ENCODE measurements at places on chromosomes 5 and 9. TPM values are rescaled to one million over a fixed set of nuclear protein-coding genes. Genes with fewer than 3 reads are reported as not detected.

The PCDHGB1 gene
- 11.5 TPM for total RNA-seq

DNA sequence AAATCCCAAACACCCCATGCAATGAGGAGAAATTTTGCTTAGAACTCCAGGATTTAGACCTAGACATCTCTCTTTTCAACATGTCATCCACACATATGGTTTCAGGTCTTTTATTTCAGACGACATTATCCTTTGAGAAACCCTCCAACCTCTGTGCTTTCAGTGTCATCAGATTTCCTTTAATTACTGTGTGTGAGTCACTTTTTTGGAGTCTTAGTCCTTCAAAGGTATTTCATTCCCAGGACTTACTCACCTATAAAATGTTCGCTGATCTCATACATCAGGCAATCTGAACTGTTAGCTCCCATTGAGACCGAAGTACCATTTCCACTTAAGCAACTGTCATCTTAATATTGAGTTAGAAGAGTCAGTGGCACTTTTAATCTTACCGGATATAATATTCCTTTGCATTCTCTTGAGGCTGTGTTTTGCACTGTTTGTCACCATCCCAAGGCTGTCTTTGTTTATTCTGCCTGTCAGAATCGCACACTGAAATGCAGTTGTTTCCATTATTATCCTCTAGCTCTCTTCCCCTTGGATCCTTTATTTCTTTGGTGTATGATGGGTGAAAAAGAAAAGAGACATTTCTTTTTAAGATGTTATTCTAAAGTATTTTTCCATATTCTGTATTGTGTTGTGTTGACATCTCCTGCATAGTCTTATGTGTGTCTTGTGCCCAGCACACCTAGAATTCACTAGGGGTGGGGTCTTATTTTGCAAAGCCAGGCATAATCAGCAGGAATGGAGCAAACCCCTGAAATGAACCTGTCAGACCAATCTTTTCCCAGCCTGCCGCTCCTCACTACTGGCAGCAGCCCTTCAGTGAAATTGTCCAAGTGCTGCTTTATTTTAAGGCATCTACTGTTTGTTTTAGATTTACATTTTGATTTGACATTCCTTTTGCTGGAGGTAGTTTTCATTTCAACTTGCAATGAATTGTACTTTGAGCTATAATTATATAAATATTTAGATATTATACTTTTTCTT lies 155.4 kb downstream of the PAM start:
- no peaks in the 10 kb centered on the region for H3K36me3 ChIP-seq
- peaks cover 21% of the 10 kb centered on the region for H3K4me1 ChIP-seq
- no peak overlapping the region for H3K4me3 ChIP-seq
- no peak for DNase-seq

The NRG2 gene
- total RNA-seq: 4.0 TPM

GRCh38 chr5:67793418-67793817 lies 422.1 kb upstream of the PIK3R1 start:
- no peaks in the 10 kb centered on the region for H3K27me3 ChIP-seq
- H3K4me3 ChIP-seq: no peak overlapping the region
- DNase-seq: no peak
- H3K36me3 ChIP-seq: no peaks in the 10 kb centered on the region
- H3K27ac ChIP-seq: peak overlapping the region; percentile 31

The DNAJB5 gene
- 89.3 TPM for total RNA-seq

The PCDHGA6 gene
- total RNA-seq: 6.2 TPM

The ZDHHC21 gene
- total RNA-seq: 8.4 TPM

The TERT gene
- total RNA-seq: not detected

GRCh38 chr9:81508476-81508875 lies 180.9 kb downstream of the TLE1 start:
- H3K4me3 ChIP-seq: no peak overlapping the region
- no peaks in the 10 kb centered on the region for H3K4me1 ChIP-seq
- DNase-seq: no peak
- H3K36me3 ChIP-seq: no peaks in the 10 kb centered on the region
- H3K27ac ChIP-seq: no peak overlapping the region
- H3K27me3 ChIP-seq: no peaks in the 10 kb centered on the region

The C9orf72 gene
- 21.3 TPM for total RNA-seq

The GABRB2 gene
- total RNA-seq: 0.22 TPM

The GGTA1 gene
- total RNA-seq: 9.6 TPM

DNA sequence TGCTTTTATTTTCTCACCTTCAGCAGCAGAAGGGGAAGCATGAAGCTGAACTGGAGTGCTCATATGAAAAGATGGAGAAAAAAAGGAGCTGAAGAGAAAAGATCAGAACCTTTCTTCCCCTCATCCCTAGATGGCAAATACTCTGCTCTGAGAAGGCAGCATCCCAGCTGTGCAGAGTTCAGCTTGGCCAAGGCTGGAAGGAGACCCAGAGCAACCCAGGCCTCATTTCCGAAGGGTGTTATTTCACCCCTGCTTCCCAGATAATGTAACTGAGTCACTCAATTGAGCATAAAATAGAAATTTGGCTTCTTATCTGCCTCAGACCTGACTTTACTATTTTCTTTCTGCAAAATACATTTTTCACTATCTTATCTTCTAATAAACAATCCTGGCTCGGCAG lies 489.9 kb upstream of the BRINP1 start:
- no peak for DNase-seq
- no peaks in the 10 kb centered on the region for H3K4me1 ChIP-seq
- no peak overlapping the region for H3K4me3 ChIP-seq
- peaks cover 4% of the 10 kb centered on the region for H3K27me3 ChIP-seq

The HMCN2 gene
- total RNA-seq: 2.8 TPM

The C9orf50 gene
- total RNA-seq: not detected

DNA sequence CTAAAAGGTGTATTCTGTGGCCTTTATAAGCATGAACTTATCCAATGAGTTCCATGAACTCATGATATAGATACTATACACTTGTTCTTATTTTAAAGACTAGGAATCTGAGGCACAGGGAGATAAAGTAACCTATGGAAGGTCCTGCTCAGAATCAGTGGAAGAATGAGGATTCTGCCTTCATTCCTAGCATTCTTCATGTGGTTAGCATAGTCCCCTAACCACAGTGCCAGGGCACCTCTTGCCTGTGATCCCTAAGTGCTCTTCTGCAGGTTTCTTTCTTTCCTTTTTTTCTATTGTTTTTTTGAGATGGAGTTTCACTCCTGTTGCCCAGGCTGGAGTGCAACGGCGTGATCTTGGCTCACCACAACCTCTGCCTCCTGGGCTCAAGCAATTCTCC lies 174.1 kb downstream of the C9orf152 start:
- DNase-seq: no peak
- no peaks in the 10 kb centered on the region for H3K27me3 ChIP-seq
- H3K4me3 ChIP-seq: no peak overlapping the region
- H3K36me3 ChIP-seq: no peaks in the 10 kb centered on the region

GRCh38 chr5:106171132-106171531 lies 1499.6 kb downstream of the EFNA5 start:
- no peaks in the 10 kb centered on the region for H3K36me3 ChIP-seq
- H3K4me1 ChIP-seq: no peaks in the 10 kb centered on the region
- H3K4me3 ChIP-seq: no peak overlapping the region
- no peak for DNase-seq
- no peak overlapping the region for H3K27ac ChIP-seq
- no peaks in the 10 kb centered on the region for H3K27me3 ChIP-seq

- no peak for DNase-seq
- no peak overlapping the region for H3K27ac ChIP-seq
Observed at GRCh38 chr5:101663543-101663942, 632.5 kb downstream of the SLCO4C1 start.

The FOXD4L4 gene
- not detected for total RNA-seq

DNA sequence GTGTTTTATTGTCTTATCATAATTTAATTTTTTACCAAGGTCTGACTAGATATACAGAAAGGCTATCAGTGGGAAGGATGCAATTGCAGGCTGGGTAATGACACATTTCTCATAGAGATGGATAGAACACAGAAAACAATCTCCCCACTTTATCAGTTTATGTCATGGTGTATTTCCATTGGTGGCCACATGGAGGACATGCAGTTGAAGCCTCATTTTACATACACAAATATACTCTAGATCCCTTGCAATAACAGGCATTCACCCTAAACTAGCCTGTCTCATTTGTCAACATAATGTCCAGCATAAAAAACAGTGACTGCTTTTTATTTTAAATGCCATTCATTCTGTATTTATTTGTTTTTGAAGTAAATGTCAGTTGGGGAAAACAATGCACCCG lies 526.3 kb downstream of the GABRG2 start:
- no peaks in the 10 kb centered on the region for H3K27me3 ChIP-seq
- H3K36me3 ChIP-seq: no peaks in the 10 kb centered on the region
- H3K4me1 ChIP-seq: no peaks in the 10 kb centered on the region
- H3K27ac ChIP-seq: no peak overlapping the region

DNA sequence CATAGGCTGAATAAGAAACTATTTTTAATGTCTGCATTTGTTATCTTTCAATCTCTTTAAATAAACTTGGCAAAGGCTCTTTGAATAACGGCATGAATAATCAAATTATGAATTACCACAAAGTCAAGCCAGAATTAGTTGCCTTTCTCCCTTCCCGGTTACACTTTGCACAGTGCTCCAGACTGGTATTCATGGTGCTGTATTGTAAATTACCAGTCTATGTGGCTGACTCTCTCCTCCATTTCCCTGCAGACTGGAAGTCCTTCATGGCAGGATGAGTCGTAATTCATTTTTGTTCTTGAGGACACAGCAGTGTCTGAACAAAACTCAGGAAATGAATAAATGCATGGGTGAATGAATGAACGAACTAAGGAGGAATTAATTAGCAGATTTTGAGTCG lies 142.9 kb downstream of the GNA14 start:
- H3K27me3 ChIP-seq: no peaks in the 10 kb centered on the region
- H3K4me3 ChIP-seq: no peak overlapping the region
- H3K4me1 ChIP-seq: peaks cover 7% of the 10 kb centered on the region
- no peaks in the 10 kb centered on the region for H3K36me3 ChIP-seq
- no peak overlapping the region for H3K27ac ChIP-seq
- no peak for DNase-seq

DNA sequence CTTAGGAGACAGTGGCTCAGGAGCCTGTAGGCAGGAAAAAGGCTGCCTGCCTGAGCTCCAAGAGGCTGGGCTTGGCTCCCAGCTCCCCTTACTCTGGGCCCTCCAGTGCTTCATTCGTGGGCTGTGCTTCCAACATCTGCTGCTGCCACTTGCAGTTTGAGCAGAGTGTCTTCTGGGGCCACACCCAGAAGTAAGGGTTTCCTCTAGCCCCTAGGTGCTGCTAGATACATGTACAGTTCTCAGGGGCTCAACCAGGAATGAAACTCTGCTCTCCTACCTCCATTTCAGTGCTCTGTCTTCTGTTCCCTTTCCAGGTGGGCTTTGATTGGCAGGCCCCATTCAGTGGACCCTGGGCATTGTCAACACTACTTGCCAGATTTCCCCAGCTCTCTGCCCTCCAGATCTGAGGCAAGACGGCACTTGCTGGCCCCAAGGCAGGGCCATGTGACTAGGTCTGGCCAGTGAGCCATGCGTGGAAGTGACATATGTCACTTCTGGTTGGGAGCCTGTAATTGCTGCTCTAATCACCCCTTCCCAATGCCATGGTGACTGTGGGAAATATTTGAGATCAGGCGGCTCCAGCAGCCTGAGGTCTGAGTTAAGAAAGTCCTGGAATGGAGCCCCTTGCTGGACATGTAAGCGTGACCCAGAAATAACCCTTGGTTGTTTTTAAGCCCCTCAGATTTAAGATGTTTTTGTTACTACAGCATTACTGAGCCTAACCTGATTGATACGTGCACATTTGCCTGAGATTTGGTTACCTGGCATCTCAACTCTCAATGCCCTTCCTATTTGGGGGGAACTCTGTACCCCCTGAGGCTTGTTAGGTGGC lies 9.4 kb upstream of the BOD1 start:
- no peak for DNase-seq
- H3K4me1 ChIP-seq: peaks cover 16% of the 10 kb centered on the region
- no peaks in the 10 kb centered on the region for H3K36me3 ChIP-seq
- H3K27ac ChIP-seq: no peak overlapping the region

DNA sequence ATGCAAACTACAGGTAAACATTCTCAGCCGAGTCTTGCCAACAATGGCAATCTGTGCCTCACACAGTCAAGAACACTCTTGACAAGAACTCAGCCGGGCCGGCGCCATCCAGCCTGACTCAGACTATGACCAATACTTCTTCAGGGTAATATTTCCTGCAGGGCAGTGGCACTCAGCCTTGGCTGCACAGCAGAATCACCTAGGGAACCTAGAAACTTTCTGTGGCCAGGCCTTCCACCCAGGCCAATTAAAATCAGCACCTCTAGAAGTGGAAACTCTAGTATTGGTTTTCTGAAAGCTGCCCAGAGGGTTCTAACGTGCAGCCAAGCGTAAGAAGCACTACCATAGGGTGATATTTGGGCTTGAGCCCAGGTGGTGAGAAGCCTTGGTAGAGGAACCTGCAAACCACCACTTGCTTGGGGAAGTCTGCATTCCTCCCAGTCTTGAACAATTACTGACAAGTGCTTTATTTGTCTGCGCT lies 120.6 kb downstream of the TTLL11 start:
- H3K27me3 ChIP-seq: no peaks in the 10 kb centered on the region
- no peaks in the 10 kb centered on the region for H3K4me1 ChIP-seq
- no peak overlapping the region for H3K4me3 ChIP-seq
- peaks cover 10% of the 10 kb centered on the region for H3K36me3 ChIP-seq
- no peak overlapping the region for H3K27ac ChIP-seq

GRCh38 chr9:96868709-96869108 lies 14.4 kb upstream of the ZNF782 start:
- no peak overlapping the region for H3K27ac ChIP-seq
- DNase-seq: no peak
- H3K4me1 ChIP-seq: no peaks in the 10 kb centered on the region
- H3K27me3 ChIP-seq: no peaks in the 10 kb centered on the region

DNA sequence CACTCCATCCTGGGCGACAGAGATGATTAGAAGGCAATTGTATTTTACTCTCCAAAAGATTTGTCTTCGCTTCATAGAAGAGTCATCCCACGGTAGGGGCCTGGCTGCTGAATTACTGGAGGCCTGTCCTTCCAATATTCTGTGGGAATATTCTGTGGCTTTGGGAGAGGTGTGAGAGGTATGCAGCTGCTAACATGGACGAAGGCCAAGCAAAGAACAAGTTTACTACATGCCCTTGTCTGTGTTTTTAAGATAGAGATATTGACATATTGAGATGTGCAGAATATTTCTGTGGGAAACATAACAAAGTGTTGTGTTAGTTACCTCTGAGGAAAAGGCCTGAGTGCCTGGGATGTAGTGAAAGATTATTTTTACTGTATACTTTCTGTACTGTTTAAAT lies 71.8 kb upstream of the SMIM15 start:
- no peaks in the 10 kb centered on the region for H3K36me3 ChIP-seq
- no peak overlapping the region for H3K4me3 ChIP-seq
- no peaks in the 10 kb centered on the region for H3K4me1 ChIP-seq
- no peaks in the 10 kb centered on the region for H3K27me3 ChIP-seq
- no peak for DNase-seq
- no peak overlapping the region for H3K27ac ChIP-seq

DNA sequence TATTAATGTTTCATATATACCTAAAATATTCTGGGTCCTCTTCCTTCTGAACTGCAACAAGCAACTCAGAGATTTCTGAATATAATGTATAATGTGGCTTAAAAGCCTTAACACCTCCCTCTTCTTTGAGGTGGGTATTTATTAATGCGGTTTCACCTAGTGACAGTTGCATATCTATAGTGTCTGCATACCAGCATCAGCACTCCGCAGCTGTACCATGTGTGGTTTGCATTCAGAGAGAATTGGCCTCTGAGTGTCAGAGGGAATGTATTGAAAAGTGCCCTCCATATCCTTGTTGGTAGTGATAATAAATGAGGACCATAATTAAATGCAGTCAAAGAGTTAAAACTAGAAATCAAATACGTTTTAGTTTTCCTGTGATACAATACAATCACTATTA lies 256.6 kb upstream of the ARRDC3 start:
- H3K27me3 ChIP-seq: no peaks in the 10 kb centered on the region
- H3K27ac ChIP-seq: no peak overlapping the region
- DNase-seq: no peak
- no peaks in the 10 kb centered on the region for H3K4me1 ChIP-seq
- H3K36me3 ChIP-seq: no peaks in the 10 kb centered on the region
- H3K4me3 ChIP-seq: no peak overlapping the region

All from heart right ventricle (tissue), 16 donors.